ENCODE measurements at places on chromosomes 1 and 21.

DNA sequence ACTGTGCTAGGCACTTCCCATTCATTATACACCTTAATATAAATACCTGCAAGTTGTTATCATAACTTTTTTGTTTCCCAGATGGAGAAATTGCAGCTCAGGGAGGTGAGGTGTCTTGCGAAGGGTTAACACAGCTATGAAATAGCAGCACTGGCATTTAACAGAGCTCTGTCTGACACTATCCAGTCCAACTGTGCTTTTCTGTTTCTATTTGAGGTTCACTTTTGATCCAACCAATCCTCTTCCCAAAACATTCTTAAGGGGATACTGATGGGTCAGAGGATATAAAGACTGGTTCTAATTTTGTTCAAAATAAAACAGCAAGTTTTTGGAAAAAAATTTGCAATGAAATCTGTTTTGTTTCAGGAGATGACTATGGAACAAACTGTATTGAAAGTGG, 46.5 kb upstream of the C8B start:
- DNase-seq = no peak

DNA sequence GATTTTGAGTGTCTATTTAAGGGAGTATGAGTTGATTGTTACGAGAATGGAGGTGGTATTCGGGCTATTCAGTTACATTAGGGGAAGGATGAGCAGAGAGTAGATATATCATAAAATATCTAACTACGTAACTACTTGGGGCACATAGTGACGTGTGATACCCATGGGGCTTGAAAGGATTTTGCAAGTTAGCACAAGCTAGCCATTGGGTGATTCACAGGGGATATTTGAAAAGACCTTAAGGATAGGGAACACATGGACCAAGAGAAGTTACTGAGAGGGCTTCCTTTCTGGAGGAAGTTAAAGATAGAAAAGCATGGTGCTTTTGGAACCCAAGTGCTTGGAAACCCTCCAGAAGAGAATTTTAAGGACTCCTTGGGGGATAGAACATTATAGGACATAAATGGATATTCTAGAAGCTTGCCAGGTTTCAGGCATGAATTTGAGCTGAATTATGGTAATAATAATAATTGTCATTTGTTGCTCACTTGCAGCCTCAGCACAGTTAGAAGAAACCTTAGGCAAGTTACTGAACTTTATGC, 5.4 kb downstream of the DISP1 start:
- no peak for DNase-seq

- DNase-seq = no peak
Measured at GRCh38 chr21:46206163-46207005, 22.1 kb upstream of the SPATC1L start.

GRCh38 chr1:172286629-172287076, 133.8 kb upstream of the C1orf105 start:
- DNase-seq = no peak

DNA sequence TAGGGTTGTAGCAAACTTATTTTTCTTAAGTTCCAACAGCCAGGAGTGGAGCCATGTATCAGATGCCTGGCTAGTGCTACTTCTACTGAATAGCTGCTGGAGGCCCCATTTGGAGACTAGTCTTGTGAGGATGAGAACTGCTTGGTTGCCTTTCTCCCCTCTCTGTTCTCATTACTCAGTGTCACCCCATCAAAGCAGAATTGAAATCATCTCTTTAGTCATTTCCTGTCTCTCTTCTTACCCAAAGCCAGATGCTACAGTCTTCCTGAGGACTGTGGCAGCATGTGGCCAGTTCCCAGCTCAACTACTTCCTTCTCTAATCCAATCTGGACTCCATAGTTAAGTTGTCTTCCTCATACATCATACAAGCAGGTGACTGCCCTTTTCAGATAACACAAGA, 197.5 kb downstream of the BRINP2 start:
- DNase-seq = no peak

- DNase-seq = peak; percentile 49
Measured at GRCh38 chr1:170670802-170671628, 7.1 kb downstream of the PRRX1 start.

DNA sequence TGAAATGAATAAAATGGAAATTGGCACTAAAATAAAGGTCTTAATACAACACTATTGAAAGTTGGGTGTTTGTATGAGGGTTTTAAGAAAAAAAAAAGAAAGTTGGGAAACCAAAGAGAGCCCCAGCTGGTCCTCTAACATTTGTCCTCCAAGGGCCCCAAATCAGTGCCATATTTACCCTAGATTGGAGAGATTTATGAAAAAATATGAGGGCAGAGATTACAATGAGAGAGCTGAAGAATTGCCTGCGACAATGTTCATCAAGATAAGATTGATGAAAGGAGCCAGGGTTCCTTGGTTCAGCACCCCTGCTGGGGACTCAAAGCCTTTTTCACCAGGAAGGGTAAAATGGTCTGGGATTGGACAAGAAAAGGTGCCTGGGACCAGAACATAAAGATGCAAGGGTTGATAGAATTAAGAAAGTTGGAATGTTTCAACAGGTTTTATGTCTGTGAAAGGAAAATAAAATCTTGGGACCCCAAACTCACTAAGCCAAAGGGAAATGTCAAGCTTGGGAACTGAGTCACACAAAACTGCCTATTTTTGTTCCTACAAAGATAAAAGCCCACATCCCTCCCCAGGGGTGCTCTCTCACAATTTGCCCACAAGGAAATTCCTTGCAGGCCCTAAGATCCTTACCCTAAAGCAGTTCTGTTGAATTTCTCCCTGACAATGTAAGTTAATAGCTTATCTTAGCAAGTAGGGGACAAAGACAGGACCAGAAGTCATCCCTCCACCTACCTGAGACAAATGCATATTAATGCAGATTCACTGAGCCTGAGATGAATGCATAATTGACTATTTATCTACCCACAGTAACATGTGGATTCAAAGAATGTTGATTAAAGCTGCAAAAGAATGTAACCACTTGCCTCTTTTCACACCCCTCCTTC, 26.8 kb downstream of the CBR1 start:
- no peak for DNase-seq

GRCh38 chr1:111406321-111406768, 21.2 kb downstream of the OVGP1 start:
- DNase-seq = no peak

GRCh38 chr1:239993366-239993765, 98.3 kb upstream of the FMN2 start:
- no peak for DNase-seq

DNA sequence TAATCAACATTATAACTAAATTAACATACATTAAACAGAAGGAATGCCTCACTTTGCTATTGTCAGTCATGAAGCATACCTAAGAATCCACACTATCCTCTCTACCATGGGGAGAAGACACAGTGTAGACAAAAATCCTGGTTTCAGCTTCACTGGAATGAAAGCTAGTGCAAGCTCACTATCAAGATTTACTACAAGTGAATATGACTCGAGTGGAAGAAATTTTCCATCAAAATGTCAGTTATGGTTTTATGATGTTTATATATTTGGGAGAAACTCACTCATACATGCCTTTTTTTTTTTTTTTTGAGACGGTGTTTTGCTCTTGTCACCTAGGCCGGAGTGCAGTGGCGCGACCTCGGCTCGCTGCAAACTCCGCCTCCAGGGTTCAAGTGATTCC, 424.3 kb downstream of the KCNT2 start:
- no peak for DNase-seq

DNA sequence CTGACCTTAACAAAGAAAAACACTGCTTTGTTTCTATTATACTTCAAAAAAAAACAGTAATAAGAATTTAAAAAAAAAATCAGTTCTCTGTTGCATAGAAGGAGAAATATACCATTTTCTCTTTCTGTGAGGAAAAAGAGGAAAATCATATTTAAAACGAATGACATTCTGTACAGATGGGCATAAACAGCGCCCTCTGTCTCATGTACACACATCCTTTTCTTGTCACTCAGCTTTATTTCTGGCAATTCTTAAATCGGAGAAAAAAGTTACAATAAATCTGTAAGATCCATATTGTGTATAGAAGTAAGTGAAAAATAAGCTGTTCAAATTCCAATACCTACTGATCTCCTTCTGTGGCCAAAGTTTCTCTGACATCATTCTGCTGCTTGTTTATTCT, 245.4 kb downstream of the SMYD3 start:
- no peak for DNase-seq

- no peak for DNase-seq
Measured at GRCh38 chr1:6096243-6097116, 50.8 kb downstream of the KCNAB2 start.

- no peak for DNase-seq
Measured at GRCh38 chr1:181855380-181855779, 206.1 kb downstream of the ZNF648 start.

- no peak for DNase-seq
Measured at GRCh38 chr21:43721939-43722338, 3.0 kb downstream of the PDXK start.

DNA sequence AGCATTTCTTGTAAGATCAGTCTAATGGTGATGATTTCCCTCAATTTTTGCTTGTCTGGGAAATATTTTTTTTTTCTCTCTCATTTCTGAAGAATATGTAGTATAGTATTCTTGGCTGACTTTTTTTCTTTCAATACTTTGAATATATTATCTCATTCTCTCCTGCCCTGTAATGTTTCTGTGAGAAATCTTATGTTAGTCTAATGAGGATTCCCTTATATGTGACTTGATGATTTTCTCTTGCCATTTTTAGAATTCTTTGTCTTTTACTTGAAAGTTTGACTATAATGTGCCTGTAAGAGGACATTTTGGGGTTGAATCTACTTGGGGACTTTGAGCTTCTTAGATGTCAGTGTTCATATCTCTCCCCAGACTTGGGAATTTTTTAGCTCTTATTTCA, 40.0 kb upstream of the PCBP3 start:
- DNase-seq = no peak

GRCh38 chr1:45205011-45205909, 1.1 kb downstream of the ZSWIM5 start:
- DNase-seq = peak; percentile 40

GRCh38 chr21:44378646-44379514, 25.5 kb downstream of the TRPM2 start:
- no peak for DNase-seq

DNA sequence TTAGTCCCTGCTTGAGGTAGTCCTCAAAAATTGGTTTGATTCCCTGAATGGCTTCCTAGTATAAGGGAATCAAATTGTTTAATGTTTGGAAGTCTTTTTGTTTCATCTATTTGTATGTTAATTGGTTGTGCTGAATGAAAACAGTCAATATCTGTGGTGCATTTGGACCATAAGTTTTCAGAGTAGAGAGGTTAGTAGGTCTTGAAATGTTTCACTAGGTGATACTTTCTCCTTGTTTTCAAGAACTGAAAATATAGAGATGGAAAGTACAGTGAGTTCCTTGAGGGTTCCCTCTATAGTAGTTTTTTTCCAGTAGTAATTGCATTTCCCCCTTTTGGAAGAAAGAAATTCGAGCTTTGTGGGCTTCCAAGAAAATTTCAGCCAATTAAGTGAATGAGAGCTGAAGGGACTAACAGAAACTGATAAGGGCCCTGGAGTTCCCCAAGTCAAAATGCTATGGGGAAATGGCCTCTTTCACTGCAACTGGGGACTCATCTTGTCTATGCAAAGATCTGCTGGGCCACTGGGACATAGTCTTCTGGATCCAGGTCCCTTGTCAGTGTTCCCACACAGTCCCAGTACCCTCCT, 18.6 kb upstream of the CEP350 start:
- no peak for DNase-seq

- DNase-seq = no peak
Measured at GRCh38 chr1:26278303-26278702, 1.6 kb upstream of the SH3BGRL3 start.

GRCh38 chr1:214044438-214045214, 56.9 kb downstream of the PROX1 start:
- DNase-seq = no peak

DNA sequence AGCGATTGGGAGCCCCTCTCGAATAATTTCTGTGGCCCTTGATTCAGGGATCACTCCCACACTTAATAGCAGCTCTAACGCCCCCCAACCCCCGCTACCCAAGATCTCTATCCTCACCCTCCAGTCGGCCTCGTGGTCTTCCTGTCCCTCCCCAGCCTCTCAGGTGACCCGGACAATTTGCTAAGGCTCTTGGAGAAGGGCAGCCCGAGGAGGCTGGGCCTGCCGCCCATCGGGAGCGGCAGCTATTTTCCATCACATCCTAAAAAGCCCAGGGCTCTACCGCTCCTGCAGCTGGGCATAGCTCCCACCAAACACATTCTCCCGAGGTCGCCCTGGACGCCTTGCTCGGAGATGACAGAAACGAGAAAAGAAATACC, 12.0 kb upstream of the PHLDA3 start:
- no peak for DNase-seq

GRCh38 chr21:33189824-33190223, 39.9 kb upstream of the IFNAR2 start:
- no peak for DNase-seq

GRCh38 chr1:5466487-5466886, 525.7 kb downstream of the NPHP4 start:
- no peak for DNase-seq

- no peak for DNase-seq
Measured at GRCh38 chr1:71986160-71986559, 296.2 kb downstream of the NEGR1 start.

DNA sequence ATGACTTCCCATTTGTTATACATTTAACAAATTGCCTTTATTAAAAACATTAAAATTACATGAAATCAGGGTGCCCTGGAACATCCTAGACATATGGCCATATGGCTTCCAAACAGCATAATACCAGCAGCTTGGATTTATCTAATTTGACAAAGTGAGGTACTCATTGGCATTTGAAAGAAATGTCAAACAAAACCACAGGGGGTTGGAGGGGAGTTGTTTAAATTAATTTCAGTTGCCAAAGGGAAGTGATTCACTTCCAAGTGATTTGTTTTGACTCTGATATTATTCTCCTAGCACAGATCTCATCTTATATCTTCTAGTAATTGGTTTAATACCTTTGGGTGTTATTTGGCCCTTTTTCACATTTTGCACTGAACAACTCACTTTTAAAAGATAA, 24.5 kb upstream of the POU2F1 start:
- no peak for DNase-seq

GRCh38 chr1:196098000-196098399, 510.2 kb downstream of the KCNT2 start:
- DNase-seq = no peak

DNA sequence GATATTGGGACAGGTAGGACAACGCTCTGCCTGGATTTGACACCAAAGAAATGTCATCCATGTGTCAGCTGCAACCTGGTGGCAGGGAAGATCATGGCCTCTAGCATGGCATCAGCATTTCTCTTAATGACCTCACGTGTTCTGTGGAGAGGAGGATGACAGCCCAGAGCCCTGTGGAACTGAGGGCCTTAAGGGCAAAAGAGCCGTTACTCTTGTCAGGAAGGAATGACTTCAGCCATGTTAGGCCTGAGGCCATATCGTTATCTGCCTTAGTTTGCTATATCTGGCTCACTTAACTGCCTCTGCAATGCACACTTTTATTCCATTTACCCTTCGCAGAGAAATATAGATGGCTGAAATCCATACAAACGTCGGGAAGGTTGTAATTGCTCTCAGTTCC, 83.2 kb upstream of the PBX1 start:
- no peak for DNase-seq

- DNase-seq = no peak
Measured at GRCh38 chr1:30790850-30791778, 33.5 kb upstream of the LAPTM5 start.
